ENCODE measurements at places on chromosomes 2 and 18. TPM values are rescaled to one million over a fixed set of nuclear protein-coding genes. Genes with fewer than 3 reads are reported as not detected.
A peak's percentile ranks its signal among the peaks of the same experiment; 100 is the strongest.

GRCh38 chr2:219309278-219309677 lies at the start of gene PTPRN:
Gene PTPRN, minus strand, starts transcription at chr2:219309401. Its CDS starts 69 bp downstream, at chr2:219309332.
- no peak for DNase-seq

- DNase-seq: peak; percentile 1
These were observed 13.4 kb upstream of the HRH4 start for GRCh38 chr18:24446953-24447538.

The AQP12A gene
- total RNA-seq: not detected

DNA sequence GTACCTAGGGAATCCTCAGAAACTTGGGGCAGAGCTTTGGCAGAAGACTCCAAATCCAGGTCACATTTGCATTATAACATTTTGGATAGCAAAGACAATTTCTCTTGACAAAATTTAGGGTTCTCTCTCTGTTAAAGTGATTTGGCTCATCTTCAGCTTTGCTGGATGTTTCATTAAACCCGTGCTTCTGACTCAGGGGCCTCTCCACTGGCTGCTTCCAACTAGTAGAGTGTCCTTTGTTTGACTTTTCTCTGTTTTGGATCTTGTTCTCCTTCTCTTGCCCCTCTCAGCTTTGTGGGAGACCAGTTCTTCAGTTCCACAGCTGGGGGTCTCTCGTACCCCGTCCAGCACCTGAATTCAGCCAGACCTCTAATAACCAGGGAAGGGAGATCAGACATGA lies 145.6 kb downstream of the PLCL1 start:
- DNase-seq: no peak

- no peak for DNase-seq
These were observed 8.1 kb downstream of the STK17B start for GRCh38 chr2:196163285-196163684.

The SRD5A2 gene
- not detected for total RNA-seq

DNA sequence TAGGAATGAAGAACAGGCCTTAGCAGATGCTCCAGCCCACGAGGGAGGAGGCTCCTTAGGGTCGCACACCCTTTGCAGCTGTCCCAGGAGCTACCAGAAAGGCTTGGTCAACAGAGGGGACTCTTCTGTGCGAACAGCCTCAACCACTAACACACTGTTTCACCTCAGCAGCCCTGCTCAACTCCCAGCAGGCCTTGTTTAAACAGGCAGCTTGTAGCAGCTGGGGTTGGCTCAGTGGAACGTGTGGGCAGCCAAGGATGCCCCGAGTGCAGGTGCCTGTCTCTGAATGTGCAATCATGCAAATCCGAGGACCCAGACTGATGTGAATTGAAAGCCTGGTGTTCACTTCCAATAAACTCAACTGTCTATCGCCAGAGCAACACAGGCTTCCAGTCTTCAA lies 88.7 kb upstream of the CXCR4 start:
- no peak for DNase-seq

The DIS3L2 gene
- total RNA-seq: 19.6 TPM

DNA sequence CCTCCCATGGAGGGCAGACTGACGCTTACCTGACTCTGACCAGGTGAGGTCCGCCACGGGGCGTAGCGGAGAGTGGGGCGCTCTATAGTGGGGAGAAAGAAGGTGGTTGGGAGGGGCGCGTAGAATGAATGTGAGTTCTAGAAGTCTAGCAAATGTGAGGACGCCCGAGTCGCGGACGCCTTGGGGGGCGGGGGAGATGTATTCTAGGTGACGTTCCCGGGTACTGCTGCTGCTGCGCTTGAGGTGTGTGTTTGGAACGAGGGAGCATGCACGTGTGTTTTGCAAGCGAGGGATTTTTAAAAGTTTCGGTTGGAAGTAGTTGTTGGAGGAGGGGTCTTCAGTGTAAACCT lies 758 bp downstream of the RIF1 start:
- peak; percentile 39 for DNase-seq

- DNase-seq: no peak
These were observed 787.2 kb downstream of the PLCL1 start for GRCh38 chr2:198591586-198591985.

- no peak for DNase-seq
These were observed 164.1 kb downstream of the SLC8A1 start for GRCh38 chr2:40287773-40288172.

GRCh38 chr2:148764815-148765214 lies 110.2 kb upstream of the KIF5C start:
- DNase-seq: no peak

The SGPP2 gene
- total RNA-seq: 0.05 TPM

GRCh38 chr2:9809448-9810088 lies 33.7 kb upstream of the TAF1B start:
- DNase-seq: no peak

All from dermis blood vessel endothelial cell (primary cell).